Fibroblast of skin of left quadriceps (primary cell): ENCODE measurements at places on chromosomes 5 and 9.

- DNase-seq, result no peak
Observed at GRCh38 chr5:19920761-19921160, 67.2 kb downstream of the CDH18 start.

DNA sequence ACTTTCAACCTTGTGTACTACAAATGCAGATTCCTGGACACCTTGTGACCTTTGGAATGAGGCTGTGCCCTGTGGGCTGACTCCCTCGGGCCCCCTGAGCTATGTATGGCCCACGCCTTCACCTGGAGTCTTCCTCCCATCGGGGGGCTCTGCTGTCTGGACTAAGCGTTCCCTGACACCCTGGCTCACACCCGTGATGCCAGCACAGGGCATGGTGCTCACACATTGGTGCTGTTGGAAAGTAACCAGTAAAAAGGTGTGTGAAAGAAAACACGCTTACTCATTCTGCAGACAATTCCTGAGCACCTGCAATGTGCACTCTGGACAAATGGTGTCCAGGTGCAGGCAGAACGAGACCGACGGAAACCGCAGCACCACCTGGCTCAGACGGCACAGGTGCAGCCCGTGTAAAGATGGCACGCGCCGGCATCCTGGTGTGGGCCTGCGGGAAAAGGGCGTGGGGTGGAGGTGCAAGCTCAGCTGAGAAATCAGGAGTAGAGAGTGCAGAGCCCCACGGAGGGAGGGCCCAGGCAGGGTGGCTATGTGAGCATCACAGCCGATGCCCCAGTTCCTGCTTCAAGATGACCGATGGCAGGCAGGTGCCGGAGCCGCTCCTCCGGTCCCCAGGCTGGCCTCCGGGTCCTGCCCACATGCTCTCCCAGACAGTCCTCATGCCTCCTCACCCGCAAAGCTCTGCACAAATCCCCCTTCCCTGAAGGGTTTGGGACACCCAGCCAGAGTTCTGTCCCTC lies 11.0 kb downstream of the LPCAT1 start:
- no peak for DNase-seq

DNA sequence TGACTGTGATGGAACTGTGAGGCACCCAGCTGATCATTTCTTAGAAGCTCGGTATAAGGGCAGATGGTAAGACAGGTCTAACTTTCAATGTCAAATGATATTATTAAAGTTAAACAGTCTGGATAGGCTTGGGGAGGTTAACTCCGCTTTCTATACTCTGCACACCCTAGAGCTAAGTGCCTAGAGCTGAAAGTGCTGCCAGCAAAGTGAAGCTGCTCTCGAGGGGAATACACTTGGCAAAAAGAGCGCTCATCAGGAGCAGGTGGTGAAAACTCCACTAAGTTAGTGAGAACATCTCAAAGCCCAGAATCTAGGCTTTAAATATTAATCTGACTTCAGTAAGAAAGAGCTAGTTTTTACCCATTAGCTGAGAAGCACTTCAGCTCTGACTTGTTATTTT lies 349.6 kb upstream of the SLC30A5 start:
- DNase-seq, result no peak

- no peak for DNase-seq
Observed at GRCh38 chr5:178462816-178463215, 127.4 kb downstream of the COL23A1 start.

- DNase-seq, result no peak
Observed at GRCh38 chr5:142640316-142641005, 45.4 kb downstream of the FGF1 start.

DNA sequence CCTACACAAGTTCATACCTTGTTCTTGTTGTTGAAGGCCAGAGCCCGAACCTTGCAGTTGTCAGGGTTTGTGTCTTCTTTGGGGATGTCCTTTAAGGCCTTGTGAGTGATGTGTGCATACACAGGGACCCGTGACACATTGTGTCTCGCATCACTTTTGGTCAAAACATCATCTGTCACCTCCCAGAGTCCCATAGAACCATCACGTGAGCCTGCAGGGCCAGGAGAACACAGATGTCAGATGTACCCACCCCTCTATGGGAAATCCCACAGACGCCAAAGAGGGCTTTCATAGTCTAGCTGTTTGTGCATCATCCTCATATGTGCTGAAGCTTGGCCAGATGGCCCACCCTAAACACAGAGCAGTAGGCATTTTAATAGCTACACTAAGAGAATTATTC lies 28.2 kb downstream of the DCAF12 start:
- DNase-seq, result no peak

GRCh38 chr5:44300551-44300950 lies 88.7 kb downstream of the FGF10 start:
- DNase-seq, result no peak

DNA sequence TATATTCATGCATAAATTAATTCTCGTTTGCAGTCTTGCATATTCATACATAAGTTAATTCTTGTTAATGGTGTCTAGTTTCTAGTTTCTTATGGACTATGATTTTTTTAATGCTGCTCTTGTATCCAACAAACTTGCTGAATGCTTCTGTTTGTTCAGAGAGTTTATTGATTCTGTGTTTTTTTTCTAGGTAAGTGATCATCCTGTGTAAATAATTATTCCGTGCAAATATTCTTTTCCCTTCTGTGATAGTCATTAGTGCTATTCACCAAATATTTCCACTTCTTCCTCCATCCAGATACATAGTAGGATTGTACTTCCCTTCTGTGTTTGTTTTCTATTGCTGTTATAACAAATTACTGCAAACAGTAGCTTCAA lies 35.8 kb upstream of the SHISAL2B start:
- no peak for DNase-seq

DNA sequence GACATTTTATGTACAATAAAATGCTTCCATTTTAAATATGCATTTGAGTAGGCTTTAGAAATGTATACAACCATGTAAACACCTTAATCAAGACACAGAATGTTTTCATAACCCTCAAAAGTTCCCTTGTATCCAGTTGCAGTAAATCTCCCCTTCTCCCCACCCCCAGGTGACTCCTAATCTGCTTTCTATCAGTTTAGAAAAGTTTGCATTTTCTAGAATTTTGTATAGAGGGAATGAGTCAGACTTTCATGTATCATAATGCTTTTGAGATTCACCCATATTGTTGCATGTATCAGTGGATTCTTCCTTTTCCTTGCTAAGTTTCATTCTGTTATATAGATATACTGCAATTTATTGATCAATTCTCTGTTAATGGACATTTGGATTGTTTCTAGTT lies 17.7 kb upstream of the ZBED3 start:
- no peak for DNase-seq
